ENCODE measurements at places on chromosomes 6 and 20.

GRCh38 chr6:100464162-100464851 is 414 bp downstream of the SIM1 start:
- DNase-seq = no peak

DNA sequence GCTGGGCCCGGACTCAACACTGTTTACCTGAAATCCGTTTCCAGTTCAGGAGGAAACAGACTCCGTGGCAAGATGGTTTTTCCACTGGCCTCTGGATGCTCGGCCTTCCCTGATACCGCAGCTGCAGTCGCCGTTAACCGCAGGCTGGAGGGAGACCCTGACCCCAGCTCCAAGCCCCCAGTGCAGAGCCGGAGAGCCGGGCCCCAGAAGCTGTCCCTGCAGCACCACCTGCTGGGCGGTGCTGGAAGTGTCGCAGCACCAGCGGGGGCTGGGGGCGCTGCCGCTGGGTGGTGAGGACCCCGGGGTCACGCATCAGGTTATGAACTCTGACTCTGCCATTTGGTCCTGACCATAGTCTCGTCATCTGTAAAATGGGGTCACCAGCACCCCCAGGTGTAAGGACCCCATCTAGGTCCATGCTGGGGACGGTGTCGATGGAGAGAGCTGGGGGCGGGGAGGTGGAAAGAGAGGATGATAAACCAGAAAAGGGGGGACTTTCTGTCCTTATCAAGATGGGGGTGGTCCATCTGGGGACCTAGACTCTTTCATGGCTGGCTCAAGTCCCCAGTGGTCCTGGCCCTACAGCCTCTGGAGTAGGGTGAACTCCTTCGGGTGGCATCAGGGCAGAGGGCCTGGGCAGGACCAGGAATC is 20.8 kb upstream of the CHRNA4 start:
- DNase-seq = peak; percentile 24

DNA sequence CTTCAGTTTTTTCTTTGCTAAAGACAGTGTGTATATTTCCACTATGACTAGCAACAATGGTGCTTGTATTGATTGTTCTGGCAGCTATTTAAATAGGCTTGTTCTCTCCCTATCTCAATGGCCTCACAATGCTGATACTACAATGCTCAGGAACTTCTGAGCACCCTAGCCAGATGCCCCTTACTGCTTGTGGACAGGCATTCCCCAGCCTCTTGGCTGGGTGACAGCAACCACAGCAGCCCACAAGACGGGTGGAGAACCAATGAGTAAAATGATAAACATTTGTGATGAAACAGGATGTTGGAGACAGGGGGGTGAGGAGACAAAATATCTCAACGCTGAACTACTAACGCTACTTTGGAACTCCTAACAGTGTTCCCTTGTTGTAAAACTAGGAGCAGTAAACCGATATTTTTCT is 42.3 kb downstream of the HIVEP2 start:
- DNase-seq = peak; percentile 90

GRCh38 chr6:48200869-48201390 is 89.9 kb upstream of the PTCHD4 start:
- no peak for DNase-seq

DNA sequence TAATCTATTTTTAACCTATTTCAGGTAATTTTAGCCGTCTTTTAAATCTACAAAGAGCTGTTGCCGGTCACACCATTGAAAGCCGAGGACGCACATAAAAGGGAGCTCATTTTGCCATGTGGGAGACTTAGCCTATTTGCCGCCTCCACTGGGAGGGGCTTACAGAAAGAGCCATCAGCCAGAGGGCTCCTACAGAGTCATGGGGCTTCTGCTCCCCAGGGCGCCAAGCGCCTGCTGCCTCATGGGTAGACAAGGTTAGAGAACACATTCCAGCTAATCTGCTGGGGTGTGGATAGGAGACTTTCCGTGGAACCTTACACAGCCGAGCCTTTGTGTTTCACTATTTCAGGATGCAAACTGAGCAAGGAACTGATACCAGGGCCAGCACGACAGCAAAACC is 12.6 kb downstream of the PCMTD2 start:
- DNase-seq = no peak

DNA sequence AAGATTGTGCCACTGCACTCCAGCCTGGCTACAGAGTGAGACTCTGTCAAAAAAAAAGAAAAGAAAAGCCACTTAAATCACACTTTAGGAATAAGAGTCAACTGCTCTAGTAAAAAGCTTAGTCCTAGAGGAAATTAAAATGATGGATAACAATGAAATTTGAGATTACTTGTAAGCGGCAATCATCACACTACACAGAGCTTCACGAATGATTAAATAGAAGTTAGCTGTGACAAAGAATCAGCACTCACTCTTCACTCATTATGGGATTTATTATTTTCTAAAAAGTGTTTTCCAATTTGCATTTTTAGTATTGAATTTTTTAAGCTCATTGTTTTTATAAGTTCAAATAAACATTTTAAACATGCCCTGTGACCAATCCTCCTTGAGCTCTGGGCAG is 718.0 kb downstream of the UTRN start:
- DNase-seq = no peak

GRCh38 chr6:13667655-13668054 is 44.0 kb downstream of the RANBP9 start:
- no peak for DNase-seq

DNA sequence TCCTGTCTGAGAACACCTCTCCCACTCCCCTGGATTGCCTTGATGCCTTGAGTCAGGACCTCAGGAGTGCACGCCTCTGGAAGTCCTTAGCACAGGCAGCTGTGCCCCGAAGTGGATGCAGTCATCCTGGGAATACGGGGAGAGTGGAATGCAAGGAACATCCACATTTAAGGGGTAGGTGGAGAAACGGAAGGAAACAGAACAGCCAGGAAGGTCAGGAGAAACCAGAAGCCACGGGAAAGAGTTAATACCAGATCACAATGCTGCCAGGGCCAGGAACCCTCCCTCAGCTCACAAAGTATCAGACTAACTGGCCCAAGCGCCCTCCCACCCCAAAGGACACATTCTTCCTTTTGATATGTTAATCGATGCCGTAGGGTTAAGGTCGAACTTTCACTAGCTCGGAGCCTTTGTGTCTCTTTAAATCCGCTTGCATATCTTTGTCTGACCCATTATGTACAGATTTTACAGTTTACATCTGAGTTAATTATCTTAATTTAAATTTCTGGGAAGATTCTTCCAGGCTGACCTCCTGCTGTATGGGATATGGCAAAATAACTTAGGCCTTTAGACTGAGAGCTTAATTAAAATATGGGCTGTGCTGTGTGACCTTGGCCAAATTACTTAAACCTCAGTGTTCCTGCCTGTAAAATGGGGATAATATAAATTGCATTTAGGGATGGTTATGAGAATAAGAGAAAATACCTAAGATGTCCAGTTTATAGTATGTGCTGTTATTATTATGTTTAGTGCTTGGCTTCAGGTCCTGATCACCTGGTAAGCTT is 24.0 kb upstream of the CCND3 start:
- no peak for DNase-seq

DNA sequence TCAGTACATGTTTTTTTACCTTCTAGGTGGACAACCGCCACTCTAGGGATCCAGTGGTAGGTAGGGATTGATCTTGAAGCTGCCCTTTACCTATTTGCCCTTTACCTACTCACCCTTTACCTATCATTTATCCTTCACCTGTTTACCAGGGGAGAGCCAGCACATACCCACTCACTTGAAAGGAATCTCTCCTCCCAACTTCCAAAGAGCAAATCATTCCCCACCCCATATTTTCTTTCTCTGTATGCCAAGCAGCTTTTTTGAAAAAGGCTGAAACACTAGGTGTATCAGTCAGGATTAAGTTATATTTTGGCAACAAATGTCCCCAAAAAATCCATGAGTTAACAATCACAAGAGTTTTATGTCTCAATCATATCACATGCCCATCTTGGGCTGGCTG is 10.5 kb upstream of the EPM2A start:
- no peak for DNase-seq

GRCh38 chr6:129235167-129236000 is 352.4 kb downstream of the LAMA2 start:
- DNase-seq = no peak

- peak; percentile 54 for DNase-seq
Measured at GRCh38 chr6:113909224-113909856, 52.2 kb downstream of the MARCKS start.

All from CD4-positive, alpha-beta T cell treated with Interleukin-12 subunit alpha and Interleukin-12 subunit beta, for 1 hour (primary cell).